ENCODE measurements at places on chromosomes 2 and 18.
A peak's percentile ranks its signal among the peaks of the same experiment; 100 is the strongest.

GRCh38 chr18:47215554-47216138 lies 35.8 kb downstream of the SKOR2 start:
- DNase-seq: no peak

GRCh38 chr2:108579623-108580022 lies 45.4 kb downstream of the LIMS1 start:
- DNase-seq: no peak

DNA sequence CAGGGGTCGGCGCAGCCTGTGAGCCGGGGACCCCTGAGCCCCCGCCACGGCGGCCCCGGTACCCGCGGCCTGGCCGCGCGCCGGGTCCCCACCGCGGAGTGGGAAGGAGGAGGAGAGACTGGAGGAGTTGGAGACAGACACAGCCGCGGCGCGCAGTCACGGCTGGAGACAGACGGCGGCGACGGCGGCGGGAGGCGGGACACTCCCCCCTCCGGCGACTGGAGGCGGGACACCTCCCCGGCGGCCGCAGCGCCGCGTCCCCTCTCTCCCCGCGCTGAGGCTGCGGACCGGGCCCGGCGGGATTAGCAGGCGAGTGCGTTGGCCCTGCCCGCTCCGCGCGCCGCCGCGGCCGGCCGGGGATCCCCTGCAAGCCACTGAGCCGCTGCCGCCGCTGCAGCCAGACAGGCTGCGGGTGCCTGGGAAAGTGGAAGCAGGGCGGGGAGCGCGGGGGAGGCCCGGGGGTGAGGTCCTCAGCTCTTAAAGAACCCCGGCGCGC lies 1.0 kb upstream of the LDLRAD4 start:
- DNase-seq: peak; percentile 62

DNA sequence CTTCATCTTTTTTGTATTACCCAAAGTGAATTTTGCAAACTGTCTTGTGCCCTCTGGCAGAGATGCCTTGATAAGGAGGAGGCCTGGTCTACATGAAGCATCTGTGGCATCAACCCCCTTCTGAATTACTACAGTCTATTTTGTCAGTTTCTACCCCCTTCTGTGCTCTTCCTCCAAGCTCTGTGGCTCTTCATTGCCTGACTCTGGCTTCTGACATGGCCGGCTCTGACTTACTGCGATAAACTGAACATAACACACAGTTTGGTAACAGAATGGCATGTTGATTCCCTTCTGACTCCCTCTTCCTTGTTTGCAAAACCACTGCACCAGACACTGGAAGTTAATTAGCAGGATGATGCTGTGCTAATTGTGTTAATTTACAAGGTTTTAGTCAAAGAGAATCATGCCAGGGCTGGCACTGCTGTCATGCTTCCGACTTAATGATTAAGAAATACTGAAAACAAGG lies 122.5 kb downstream of the FIGN start:
- no peak for DNase-seq

DNA sequence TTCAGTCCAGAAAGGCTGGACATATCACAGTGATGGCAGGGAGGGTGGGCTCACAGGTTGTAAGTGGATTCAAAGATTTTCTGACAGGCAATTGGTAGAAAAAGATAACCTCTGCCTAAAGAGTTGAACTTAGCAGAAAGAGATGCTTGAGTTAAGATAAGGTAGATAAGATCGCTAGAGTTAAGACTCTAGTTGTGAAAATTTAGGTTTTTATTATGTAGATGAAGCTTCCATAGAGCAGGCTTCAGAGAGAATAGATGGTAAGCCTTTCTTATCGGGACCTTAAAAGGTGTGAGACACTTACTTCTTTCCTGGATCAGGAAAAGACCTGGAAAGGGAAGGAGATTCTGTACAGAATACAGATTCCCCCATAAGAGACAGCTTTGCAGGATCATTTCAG lies 134.4 kb downstream of the GULP1 start:
- no peak for DNase-seq

DNA sequence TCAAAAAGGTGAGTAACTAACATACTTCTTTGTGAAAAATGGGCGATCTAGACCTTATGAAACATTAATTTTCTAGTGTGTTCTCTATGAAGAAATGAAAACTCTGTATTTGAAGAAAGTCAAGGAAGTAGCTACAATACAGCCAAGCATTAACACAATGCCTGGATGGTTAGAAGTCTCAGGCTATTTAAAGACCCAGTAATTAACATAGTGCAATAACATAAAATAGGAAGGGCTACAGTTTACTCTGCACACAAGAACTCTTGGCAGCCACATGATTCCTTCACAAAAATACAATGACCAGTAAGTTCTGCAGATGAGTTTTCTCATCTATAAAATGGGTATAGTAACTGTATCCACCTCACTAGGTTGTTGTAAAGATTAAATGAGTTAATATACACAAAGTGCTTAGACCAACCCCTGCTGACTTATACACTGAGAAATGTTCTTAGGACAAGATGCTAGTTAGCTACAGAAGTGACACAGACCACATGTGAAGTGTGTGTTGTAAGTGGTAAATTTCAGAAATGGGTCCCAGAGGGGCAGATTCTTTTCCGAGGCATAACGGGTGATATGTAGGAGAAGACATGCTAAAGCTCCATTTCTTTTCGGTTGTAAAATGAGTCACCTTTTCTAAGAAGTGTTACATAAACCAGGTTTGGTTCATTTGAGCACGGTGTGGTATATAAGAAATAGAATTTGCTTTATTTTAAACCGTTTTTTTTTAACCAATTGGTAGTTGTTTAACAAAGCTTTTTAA lies 61.8 kb downstream of the CXCR4 start:
- no peak for DNase-seq

- DNase-seq: no peak
These were observed 343.1 kb upstream of the SLC39A10 start for GRCh38 chr2:195313962-195314361.

DNA sequence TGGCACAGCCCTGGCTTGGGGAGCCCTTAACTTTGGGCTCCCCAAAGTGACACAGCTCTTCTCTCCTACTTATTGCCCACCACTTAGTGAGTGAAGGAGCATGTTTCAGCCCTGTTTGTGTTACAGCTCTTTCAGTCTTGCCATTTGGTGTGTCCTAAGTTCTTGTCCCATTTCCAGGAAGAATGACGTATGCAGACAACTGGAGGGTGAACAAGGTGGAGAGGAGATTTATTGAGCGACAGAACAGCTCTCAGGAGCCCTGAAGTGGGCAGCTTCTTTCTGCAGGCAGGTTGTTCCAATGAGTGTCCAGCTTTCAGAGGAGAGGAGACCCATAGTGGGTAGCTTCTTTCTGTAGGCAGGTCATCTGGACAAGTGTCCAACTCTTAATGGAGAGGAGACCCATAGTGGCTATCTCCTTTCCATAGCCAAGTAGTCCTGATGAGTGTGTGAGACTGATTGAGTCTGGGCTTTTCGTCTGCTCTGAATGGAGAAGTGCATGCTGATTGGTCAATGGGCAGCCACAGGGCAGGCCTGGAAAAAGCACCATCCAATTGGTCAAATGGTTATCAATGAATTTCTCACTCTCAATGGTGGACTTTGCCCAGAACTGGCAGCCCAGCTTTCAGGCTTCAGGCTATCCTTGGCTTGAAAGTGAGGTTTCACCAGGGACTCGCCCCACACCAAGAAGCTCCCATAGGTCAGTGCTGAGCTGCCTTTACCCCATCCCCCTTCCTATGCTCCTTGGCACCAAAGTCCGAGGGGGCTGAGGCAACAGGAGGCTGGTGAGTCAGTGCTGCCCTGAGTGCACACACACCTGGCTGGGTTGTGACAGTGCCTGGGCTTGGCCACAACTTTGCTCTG lies 688.2 kb downstream of the NYAP2 start:
- no peak for DNase-seq

- no peak for DNase-seq
These were observed 263.9 kb upstream of the APCDD1 start for GRCh38 chr18:10190564-10190963.

- no peak for DNase-seq
These were observed 30.7 kb downstream of the SH2D6 start for GRCh38 chr2:85449214-85449588.

DNA sequence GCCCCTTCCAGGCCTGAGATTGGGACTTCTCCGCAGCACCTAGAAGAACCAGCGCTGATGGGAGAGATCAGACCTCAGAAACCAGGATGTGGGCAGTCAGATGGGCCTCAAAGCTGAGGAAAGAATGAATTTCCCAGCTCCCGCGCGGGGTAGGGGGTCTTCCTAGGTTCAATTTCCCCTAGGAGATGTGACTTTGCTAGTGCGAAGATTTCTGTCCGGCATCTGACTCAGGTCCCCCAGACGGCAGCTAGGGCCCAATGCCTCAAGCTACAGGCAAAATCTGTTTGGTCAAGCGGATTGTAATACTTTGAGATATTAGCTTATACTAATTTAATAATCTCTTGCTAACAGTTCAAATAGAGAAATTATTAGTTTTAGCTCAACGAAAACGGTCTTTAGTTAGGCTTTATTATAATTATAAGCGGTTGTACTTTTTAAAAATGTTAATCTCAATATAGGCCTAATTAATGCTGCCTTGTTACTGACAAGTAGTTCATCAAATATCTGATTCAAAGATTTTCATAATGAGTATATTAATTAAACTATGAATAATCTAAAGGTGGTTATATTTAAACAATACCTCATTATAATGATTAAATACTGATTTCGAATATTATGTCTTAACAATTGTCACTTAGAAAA lies 5.8 kb downstream of the DLX1 start:
- DNase-seq: no peak

- DNase-seq: no peak
These were observed 309.1 kb upstream of the CYRIA start for GRCh38 chr2:16974688-16975087.

- DNase-seq: no peak
These were observed 92.6 kb downstream of the USP34 start for GRCh38 chr2:61378281-61378680.

DNA sequence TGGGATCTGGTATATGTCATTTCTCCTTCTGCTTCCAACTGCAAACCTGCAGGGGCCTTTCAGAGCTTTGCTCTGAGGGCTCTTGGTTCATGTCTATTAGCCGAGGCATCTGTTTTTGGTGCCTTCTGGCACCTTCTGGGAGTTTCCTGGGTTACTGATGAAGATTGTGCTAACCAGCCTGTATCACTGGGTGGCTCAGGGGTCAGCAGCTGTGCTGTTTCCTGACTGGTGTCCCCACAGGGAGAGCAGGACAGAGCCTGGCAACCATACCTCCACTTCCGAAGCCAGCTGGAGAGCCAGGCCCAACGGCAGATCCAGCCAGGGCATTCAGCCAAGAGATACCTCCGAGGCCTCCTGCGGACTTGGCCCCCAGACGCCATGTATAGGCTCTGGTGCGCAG lies 17.5 kb downstream of the KIAA2012 start:
- no peak for DNase-seq
